ENCODE measurements at places on chromosomes 5 and 9.

GRCh38 chr5:121805911-121806310, 45.8 kb upstream of the FTMT start:
- DNase-seq = no peak

DNA sequence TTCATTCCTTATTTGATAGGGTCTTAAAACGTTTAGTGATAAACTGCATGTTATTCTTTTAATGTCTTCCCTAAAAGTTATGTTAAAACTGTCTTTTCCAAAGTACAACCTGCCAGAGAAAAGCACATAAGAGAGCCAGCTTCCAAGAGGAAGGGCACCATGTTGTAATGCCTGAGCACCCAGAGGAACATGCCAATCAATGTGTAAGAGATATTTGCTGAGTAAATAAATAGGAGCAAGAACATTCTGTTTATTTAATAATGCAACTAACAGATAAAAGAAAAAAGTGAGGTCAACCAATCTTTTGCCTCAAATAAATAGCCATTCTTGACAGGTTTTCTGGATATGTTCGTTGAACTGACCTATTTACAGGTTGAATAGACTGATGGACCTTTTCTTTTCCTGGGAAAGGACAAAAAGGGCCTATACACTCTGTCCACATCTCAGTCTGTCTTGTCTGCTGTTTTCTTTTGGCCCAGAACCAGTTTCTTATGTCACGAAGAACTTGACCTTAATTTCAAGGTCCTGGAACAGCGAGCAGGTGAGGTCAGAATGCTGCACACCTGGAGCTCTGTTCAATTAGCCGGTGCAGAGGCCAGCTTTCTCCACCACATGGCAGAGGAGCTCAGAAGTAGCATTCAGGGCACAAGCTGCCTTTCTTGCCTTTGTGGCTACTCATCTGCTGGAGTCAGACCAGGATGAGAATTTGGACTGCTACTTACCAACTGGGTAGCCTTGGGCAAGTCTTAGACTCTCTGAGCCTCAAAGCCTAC, 77.7 kb downstream of the PLCXD3 start:
- no peak for DNase-seq

DNA sequence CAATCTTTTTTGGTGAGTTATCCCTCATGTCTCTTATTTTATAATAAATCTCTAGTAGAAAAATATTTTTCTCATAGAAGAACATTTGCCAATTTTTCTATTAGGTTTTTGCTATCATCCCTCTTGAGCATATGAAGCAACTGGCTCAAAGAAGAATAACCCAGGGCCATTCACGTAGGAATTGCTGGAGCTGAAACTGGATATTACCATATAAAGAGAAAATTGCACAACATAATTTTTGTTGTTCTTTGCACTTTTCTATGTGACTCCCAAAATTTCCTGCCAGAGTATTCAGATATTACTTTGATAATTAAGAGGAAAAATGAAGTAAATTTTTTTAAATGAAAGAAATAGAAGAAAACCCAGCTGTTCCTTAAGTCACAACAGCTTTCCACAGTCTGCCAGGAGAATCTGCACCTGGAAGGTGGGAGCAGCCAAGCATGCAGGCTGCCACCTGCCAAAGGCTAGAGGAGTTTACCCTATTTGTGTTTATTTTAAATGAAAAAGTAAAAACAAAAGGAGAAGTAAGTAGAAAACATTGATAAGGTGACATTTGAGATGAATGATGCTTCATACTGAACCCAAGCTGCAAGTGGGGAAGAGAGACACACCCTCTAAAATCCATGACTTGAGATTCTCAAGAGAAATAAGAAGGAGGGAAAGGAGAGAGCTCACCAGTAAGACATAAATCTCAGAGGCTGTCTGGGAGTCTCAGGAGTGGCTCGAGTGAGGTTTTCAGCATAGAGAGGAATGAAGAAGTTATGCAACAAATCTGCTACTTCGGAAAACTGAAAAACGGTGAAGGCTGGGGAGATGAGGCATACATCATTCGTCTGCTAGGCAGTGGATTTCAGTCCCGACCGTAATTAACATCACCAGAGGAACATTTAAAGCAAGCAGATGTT, 31.5 kb upstream of the FREM1 start:
- DNase-seq = peak; percentile 72

DNA sequence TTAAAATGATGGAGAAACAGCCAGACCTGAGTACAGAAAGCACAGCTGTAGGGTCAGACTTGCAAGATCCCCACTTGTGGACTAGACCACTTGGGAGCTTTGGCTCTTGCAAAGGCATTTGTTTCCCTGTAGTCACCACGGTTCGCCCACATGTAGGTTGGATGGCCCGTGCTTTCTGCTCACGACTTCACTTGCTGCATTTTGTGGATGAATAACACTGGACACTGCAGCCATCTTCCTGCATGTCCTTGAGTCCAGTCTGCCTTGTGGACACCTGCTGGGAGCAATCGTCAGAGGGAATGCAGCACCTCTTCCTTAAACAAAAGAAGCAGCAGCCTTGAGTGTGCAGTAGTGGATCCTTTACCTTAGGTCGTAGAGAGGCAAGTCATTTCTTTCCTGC, 372.9 kb upstream of the IRX2 start:
- DNase-seq = no peak

GRCh38 chr5:179916523-179916922, 8.8 kb upstream of the TBC1D9B start:
- DNase-seq = no peak
